ENCODE measurements at places on chromosomes 6 and 20.
A peak's percentile ranks its signal among the peaks of the same experiment; 100 is the strongest.

DNA sequence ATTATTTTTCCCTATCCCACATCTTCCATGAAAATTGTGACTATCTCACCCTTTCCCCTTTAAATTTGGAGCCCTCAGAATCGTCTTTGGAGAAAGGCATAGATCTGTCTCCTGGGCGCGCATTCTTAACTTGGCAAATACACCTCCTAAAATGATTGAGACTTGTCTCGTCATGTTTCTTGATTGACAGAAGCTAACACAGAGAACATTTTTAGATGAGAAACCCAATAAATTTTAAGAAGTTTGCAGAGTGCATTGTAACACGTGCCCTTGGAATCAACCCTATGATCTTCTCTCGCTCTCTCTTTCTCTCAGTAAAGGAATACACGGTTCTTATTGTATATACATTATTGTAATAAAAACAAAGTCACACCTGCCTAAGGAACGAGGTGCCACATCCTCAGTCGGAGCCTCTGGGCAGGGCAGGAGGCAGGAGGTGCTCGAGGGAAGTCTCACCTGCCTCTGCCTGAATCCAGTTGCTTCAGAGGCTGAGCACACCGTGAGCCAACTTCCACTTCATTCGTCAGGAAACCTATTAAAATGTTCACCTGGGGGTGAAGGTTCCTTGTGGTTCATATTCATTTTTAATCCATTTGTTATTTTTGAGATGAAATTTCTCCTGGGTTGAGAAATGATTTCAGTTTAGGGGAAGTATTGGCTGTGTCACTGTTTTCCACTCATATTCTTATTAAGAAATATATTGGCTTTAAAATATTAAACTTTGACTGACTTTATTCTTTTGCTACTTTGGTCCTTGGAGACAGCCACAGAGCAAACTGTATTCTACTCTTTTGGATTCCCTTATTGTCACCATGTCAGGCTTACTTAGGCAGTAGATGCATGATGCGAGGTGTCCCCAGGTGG lies 90.5 kb upstream of the THBS2 start:
- no peak for DNase-seq

- no peak for DNase-seq
Observed at GRCh38 chr6:17884498-17885478, 102.6 kb downstream of the KIF13A start.

DNA sequence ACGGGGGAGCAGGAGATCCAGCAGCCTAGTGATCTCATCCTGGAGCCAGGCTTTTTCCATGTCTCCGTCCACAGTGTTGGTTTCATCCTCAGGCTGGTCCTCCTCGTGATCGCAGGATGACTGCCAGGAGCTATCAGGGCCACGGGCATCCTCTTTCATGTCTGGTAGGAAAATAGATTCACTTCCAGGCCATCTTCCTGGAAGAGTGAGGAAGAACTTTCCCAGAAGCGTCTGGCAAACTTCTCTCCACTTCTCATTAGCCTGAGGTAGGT lies 15.3 kb upstream of the SLC9A8 start:
- peak; percentile 83 for DNase-seq

- no peak for DNase-seq
Observed at GRCh38 chr20:39452583-39453340, 490.6 kb downstream of the DHX35 start.

GRCh38 chr6:3546121-3546520 lies 89.3 kb upstream of the SLC22A23 start:
- DNase-seq: no peak

- DNase-seq: no peak
Observed at GRCh38 chr6:78400076-78400475, 467.3 kb upstream of the IRAK1BP1 start.

GRCh38 chr20:43554369-43554768 lies 4.5 kb upstream of the SGK2 start:
- no peak for DNase-seq

DNA sequence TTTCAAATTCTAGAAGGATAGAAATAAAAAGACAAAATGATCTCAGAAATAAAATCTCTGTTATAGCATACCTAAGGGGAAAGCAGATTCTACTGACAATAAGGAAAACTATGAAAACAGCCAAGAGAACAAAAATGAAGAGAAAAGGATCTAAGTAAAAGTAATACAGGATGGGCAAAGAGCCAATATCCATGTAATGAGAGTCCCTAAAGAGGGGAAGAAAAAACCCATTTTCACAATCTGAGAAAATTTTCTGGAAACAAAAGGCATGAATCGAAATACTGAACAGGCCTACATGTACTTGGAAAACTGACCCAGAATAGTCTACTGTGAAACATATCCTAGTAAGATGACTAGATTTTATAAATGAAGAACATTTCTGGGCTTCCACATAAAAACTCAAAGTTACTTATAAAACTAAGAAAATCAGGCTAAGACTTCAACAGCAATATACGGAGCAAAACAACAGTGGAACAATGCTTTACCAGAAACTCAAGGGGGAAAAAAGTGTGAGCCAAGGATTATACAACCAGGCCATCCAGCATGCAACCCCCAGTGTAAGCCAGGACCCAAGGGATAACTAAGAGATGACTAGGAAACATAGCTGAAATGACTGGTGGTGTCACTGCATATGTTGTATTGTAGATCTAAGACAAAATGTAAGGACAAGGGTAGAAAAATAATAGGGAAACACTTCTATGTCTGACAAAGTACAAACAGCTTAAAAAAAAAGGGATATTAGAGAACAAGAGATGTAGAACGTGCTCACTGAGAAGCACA lies 10.2 kb downstream of the NAPB start:
- DNase-seq: no peak

- DNase-seq: no peak
Observed at GRCh38 chr6:161257793-161258457, 15.9 kb downstream of the AGPAT4 start.

GRCh38 chr6:41546866-41547798 lies 951 bp downstream of the FOXP4 start:
- DNase-seq: peak; percentile 83

DNA sequence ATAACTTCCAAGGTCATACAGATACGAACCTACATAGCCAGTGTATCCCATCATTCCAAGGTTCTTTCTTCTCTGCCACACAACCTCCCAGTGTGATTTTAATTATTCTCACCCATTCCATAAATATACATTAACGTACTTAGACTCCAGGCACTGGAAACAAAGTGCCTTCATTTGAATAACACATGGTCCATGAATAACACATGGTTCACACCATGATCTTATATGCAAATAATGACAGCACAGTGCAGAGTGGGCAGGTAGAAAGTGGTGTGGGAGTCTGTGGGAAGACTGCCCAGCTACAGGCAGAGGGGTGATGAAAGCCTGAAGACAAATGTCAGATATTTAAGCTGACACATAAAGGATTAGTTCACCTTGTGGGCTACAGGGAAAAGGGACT lies 425.2 kb downstream of the HACE1 start:
- DNase-seq: no peak

- DNase-seq: peak; percentile 75
Observed at GRCh38 chr20:38216201-38216600, 44.3 kb downstream of the KIAA1755 start.

DNA sequence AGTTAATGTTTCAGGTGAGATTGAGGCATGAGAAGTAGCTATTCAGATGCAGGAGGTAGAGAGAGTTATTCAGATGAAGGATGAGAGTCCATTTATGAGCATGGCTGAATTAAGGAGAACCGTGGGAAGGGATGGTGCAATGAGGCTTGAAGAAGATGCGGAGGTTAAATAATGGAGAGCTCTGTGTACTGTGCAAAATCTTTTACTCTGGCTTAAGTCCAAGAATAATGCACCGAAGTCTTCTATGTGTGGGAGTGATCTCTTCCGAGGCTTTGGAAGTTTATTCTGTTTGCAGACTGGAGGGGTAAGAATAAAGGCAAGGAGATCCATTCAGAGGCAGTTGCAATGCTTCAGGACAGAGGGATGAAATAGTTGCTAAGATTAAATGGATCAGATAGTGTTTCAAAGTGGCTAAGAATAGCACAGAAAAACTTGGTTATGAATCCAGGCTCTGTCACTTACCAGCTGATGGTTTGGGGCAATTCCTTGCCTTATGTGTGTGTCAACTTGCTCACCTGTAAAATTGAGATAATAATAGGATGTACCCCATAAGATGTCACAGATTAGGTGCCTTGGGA lies 467.1 kb downstream of the HDGFL1 start:
- no peak for DNase-seq

DNA sequence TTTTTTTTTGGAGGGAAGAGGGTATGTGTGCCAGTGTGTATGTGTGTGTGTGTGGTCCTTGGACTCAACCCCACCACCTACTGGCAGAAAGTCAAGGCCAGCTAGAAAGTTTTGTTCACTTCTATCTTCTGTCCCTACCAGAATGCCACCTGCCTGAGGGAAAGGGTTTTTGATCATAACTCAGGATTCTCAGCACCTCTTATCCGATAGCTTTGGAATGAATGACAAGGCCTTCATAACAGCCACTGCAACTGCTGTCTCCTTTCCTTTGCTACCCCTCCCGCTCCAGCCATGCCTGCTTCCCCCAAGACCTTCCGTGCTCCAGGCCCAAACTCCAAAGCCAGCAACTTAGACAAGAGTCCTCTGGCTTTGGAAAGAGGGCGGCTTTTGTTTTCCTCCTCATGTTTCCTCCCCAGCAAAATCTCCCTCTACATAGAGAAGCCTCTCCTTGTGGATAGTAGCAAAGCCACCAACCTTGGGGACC lies 18.7 kb downstream of the BTN3A1 start:
- no peak for DNase-seq

GRCh38 chr20:47315339-47316056 lies 41.0 kb downstream of the ZMYND8 start:
- peak; percentile 80 for DNase-seq

- no peak for DNase-seq
Observed at GRCh38 chr20:59094576-59094975, 52.0 kb upstream of the PRELID3B start.

DNA sequence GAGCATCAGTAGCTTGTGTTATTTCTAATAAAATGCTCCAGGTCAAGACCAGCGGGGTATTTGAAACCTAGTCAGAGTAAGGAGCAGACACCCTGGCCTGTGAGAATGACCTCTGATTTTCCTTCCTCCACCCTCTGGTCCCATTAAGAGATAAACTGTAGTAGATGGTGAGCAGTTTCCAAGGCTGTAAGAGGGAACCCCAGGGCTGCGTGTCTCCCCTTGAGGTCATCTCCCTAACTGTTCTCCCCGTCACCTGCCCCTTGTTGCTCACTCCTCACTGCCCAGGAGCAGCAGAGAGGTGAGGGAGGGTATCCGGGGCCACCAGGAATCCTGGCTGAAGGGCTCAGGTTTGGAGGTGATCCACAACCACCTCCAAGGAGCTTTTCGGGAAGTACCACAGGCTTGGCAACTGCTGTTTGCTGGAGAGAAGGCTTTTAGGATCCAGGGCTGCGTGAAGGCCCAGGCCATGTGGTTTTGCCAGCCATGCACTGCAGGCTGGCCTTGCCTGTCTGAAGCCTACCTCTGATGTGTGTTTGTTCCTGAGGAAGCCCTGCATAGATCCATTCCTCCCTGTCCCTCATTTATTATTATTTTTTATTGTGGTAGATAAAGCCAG lies 62.5 kb downstream of the RREB1 start:
- no peak for DNase-seq

- no peak for DNase-seq
Observed at GRCh38 chr20:1993986-1994385, at the start of gene PDYN. Gene PDYN (minus strand): TSS chr20:1994058. CDS start chr20:1983084, 10,974 bp downstream.

- DNase-seq: no peak
Observed at GRCh38 chr6:96391776-96392360, 129.7 kb upstream of the UFL1 start.

- no peak for DNase-seq
Observed at GRCh38 chr6:53159558-53159957, 10.9 kb upstream of the GCM1 start.

DNA sequence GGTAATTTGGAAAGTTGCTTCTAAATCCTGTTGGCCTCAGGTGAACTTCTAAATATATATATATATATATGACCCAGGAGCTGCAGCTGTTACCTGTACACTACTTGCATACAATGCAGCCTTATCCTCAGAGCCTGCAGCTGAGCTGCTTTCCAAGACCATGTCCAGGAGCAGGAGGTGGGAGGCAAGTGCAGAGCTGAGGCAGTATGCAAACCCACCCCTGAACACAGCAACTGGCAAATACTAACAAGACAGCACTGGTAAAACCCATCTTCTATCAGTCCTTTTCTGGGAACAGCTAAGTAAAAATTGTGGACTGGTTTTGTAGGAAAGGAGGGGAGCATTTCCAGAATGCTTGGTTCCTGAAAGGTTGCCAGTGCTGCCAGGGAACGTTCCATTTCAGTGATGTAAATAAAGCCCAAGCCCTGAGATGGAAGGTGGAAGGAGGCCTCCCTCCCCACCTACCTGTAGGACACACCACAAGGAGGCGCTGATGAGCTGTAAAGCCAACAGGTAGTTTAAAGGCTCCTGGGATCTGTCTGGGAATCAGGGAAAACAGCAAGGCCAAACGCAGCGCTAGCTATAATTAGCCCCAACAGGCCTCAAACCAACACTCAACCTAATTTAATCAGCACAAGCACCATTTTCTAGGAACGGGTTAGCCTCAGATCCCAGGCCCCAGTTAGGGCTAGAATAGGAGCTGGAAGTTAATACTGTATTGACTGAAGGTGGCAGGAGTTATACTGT lies 93.8 kb upstream of the MAP7 start:
- DNase-seq: peak; percentile 94

GRCh38 chr6:139422105-139423036 lies 47.9 kb upstream of the CITED2 start:
- DNase-seq: no peak

DNA sequence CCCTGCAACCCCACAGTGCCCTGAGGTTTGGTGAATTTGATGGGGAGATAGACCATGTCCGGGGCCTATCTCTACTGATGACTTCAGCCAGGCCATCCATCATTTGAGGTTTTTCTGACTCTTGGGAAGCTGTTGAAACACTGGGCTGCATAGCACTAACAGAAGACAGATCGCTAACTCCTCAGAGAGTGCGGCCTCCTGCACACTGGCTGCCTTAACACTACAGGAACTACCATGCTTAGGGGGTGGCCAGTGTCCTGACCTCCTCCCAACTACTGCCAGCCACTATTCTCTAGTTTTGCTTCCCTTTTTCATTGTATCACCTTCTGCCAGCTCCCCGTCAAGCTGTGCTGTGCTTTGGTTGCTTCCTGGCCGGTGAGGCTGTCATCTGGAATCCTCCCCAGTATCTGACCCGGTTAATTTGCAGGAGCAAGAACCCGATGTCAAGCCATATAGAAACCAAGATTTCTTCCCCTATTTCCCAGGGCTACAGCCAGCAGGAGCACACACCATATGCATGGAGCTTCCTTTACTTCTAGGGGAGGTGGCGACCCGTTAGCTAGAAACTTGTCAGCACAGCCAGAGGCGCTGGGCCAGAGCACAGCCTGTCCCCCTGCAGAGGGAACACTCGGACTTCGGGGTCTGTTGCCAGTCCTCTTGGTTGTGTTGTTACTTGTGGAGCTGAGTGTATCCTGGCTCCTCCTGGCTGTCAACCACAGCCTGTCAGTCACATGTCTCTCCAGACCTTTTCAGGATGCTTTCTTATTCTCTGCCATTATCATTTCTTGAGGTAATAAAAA lies 57.3 kb upstream of the TRAF3IP2 start:
- DNase-seq: no peak

DNA sequence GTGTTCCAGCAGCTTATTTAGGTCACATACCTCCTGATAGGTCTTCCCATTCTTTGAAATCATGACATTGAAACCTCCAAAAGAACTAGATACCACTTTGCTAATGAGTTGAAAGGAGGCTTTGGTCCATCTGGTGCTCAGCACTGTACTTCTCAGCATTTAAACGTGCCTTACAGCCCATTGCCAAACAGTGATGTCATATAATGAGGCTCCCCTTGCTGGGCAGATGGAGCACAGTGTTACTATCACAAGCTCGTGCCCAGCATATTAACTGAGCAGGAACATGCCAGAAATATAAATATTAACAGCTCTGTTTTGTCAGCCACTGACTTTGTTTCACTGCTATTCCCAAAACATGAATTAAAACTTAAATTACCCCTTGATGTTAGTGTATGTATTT lies 25.5 kb upstream of the MAPK13 start:
- DNase-seq: no peak

Data from posterior vena cava (tissue), 2 donors.